ENCODE measurements at places on chromosomes 16 and 17.

- no peaks in the 10 kb centered on the region for H3K27me3 ChIP-seq
- no peaks in the 10 kb centered on the region for H3K36me3 ChIP-seq
- H3K4me3 ChIP-seq = no peak overlapping the region
- H3K27ac ChIP-seq = no peak overlapping the region
Measured at GRCh38 chr17:73250851-73251640, 10.6 kb downstream of the CPSF4L start.

DNA sequence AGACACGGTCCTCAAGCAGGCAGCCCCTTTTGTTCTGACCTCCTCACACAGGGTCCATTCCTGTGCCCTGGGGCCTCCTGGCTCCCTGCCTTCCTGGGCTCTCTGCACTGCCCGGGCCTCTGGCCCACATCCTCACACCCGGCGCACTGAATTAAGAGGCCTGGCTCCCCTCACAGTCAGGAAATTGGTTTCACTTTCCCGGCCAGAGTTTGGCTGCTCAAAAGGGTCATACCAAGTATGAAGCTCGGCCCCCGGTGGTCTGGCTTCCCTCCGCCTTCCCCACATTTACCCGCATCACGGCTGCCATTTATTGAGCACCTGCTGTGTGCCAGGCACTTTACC, 220.0 kb downstream of the NTN1 start:
- H3K4me1 ChIP-seq = peaks cover 12% of the 10 kb centered on the region
- H3K27me3 ChIP-seq = no peaks in the 10 kb centered on the region
- H3K36me3 ChIP-seq = no peaks in the 10 kb centered on the region
- H3K27ac ChIP-seq = peak overlapping the region; percentile 97
- no peak overlapping the region for H3K4me3 ChIP-seq
- peak; percentile 73 for DNase-seq

DNA sequence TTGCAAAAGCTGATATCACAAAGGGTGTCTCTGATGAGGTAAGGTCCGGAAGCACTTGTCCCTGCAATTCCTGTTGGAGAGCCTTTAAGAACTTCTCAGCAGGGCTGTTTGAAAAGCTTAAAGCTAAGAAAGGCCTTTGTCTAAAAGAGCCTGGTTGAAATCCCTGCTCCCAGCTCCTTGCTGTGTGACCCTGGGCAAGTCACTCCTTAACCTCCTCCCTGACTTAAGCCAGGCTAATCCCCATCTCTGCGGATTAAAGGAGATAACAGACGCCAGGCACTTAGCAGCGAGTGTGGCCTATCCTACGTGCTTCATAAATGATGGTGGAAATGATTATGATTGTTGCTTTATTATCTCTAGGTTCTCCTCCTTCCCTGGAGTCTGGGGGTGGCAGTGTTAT, 368.0 kb upstream of the RBFOX1 start:
- H3K36me3 ChIP-seq = no peaks in the 10 kb centered on the region
- H3K27ac ChIP-seq = no peak overlapping the region
- no peak for DNase-seq
- H3K4me3 ChIP-seq = no peak overlapping the region

GRCh38 chr16:12092544-12092921, 116.0 kb downstream of the SNX29 start:
- no peak overlapping the region for H3K4me3 ChIP-seq
- H3K36me3 ChIP-seq = no peaks in the 10 kb centered on the region
- H3K27me3 ChIP-seq = no peaks in the 10 kb centered on the region
- H3K4me1 ChIP-seq = peaks cover 13% of the 10 kb centered on the region

- H3K27ac ChIP-seq = peak overlapping the region; percentile 93
- H3K4me1 ChIP-seq = peaks cover 38% of the 10 kb centered on the region
Measured at GRCh38 chr17:334974-335481, 17.6 kb downstream of the RPH3AL start.

Data from ovary (tissue), 10 donors.